ENCODE measurements at places on chromosomes 4 and X. TPM values are rescaled to one million over a fixed set of nuclear protein-coding genes. Genes with fewer than 3 reads are reported as not detected.

- peak; percentile 11 for DNase-seq
Observed at GRCh38 chr4:72631296-72631695, 62.3 kb upstream of the ADAMTS3 start.

DNA sequence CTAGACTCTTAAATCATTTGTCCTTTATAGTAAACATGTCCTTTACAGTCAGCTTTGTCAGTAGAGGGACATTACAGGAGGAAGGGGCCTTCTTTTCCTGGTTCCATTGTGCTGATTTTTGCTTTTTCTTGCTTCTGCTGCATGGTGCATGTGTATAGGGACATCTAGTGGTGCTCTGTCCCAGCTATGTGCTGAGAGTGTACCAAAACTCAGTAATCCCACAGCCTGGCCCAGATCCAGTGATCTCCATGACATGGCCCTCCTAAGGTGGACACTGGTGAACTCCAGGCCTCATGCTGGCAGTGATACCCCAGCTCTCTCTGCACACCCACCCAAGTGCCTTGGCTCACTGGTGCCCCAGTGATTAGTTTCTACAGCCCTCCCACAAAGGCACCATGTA is 45.2 kb downstream of the MAGEB17 start:
- no peak for DNase-seq

DNA sequence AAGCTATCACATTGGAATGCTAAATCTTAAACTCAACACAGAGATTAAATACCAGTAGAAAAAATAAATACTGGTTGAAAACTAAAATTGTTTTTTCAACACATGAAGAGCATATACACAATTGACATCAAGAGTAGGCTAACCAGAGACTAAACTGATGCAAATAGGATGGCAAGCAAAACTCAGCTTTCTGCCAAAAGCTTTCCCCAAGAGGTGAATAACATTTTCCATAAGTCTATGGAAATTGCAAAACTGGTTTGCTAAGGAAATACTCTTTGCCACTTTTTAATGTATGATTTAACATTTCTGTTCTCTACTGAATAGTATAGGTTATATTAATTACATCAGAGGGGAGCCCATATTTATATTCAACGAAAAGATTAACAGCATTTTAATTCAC is 23.8 kb downstream of the IQCM start:
- peak; percentile 81 for DNase-seq

GRCh38 chrX:143648705-143649104 is 12.8 kb upstream of the SLITRK4 start:
- DNase-seq: peak; percentile 20

DNA sequence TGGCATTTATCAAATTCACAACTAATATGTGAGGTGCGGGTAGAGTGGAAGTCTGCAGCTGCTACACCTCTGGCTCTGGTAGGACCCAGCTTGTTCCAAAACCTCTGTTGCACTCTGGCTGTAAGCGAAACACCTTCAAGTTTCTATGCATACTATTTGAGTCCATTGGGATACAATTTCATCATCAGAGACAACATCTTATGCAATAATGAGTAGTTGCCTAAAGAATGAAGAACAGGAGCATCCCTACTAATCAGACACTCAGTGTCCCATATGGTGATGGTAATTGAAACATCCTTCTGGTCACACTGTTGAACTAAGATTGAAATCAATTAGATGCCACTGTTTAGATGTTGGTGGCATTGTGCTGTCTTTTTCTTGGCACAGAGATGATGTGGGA is 178.4 kb downstream of the MGST2 start:
- no peak for DNase-seq

DNA sequence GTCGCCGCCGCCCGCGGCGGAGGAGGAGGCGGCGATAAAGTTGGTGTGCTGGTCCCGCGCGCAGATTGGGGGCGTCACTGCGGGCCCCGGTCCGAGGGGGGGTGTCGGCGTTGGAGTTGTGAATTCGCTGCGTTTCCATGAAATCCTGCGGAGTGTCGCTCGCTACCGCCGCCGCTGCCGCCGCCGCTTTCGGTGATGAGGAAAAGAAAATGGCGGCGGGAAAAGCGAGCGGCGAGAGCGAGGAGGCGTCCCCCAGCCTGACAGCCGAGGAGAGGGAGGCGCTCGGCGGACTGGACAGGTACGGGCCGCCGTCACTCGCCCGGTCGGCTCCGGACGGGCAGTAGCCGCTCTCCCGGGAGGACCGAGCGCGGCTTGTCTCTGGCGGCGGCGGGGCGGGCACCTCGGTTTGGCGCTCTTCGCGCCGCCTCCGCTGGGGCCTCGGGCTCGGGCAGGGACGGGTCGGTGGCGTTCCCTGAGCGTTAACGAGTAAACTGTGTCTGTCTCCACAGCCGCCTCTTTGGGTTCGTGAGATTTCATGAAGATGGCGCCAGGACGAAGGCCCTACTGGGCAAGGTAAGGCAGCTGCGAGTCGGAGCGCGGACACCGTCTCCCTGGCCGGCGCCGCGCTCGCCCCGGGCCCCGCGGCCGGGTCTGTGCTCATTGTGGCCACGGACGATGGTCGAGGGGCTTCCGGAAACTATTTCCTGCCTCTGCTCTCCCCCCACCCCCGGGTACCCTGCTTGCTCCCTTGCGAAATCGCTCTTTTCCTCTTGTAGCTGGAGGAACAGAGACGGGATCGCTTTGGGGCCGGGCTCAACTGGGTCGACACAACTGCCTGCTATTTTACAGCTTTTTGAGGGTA is 658 bp downstream of the KDM6A start:
- peak; percentile 84 for DNase-seq

- DNase-seq: no peak
Observed at GRCh38 chr4:122639181-122639580, 18.3 kb upstream of the IL21 start.

DNA sequence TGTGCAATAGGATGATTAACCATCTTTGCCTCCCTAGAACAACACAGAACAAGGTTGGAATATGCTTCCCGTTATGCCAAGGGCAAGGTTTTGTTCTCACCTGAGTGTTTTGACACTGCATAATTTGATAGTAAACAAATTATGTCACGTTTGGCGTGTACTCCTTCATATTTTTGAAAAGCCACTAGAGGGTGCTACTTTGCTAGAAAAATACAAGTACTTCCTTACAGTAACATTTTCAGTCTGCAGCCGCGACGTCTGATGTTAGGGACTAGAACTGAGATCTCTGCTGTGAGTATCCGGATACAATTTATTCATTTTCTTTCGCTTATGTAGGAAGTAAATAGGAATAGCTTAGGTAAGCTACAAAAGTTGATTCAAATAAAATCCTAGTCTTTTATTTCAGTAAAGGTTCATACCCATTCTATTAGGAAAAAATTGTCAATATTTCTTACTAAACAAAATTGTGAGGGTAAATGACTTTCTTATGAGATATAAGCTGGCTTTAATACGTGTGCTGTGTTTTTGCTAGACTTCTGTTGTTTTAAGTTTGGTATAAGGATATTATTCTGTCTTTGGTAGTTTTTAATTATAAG is 181.1 kb upstream of the WDFY3 start:
- DNase-seq: peak; percentile 94

- DNase-seq: peak; percentile 11
Observed at GRCh38 chrX:35868501-35868900, 51.0 kb upstream of the CFAP47 start.

- DNase-seq: peak; percentile 28
Observed at GRCh38 chr4:183256343-183256742, 63.7 kb downstream of the CLDN22 start.

DNA sequence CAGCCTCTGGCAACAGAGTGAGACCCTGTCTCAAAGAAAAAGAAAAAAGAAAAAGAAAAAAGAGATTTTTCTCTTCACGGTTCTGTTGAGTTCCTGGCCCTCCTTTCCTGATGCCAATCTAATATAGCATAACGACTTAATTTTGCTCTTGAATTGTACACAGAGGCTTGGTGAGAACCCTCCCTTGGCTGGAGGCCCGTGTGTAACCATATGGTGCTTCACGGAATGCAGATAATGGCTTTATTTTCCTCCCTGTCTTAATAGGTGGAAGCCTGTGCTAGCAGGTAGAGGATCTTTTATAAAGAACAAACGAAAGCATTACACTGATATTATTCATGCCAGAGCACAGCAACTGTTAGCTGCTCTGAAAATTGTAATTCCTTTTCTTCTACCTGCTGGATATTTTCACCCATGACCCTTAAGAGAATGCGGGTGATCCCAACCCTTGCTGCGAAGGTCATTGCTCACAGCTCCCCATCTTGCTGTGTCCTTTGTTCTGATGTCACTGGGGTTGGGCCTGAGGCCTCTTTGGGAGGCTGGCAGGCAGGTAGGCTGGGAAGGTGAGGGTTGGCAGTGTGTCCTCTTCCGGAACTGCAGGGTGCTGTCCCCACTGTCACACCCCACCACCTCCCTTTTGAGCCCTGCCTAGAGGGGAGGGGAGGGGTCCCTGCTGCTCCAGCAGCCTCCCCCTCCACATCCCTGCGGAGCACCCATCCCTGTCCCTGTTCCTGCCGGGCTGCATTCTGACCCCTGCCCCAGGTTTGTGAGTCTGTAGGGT is 83.8 kb upstream of the STOX2 start:
- DNase-seq: no peak

- no peak for DNase-seq
Observed at GRCh38 chr4:15253349-15253748, 174.5 kb upstream of the C1QTNF7 start.

DNA sequence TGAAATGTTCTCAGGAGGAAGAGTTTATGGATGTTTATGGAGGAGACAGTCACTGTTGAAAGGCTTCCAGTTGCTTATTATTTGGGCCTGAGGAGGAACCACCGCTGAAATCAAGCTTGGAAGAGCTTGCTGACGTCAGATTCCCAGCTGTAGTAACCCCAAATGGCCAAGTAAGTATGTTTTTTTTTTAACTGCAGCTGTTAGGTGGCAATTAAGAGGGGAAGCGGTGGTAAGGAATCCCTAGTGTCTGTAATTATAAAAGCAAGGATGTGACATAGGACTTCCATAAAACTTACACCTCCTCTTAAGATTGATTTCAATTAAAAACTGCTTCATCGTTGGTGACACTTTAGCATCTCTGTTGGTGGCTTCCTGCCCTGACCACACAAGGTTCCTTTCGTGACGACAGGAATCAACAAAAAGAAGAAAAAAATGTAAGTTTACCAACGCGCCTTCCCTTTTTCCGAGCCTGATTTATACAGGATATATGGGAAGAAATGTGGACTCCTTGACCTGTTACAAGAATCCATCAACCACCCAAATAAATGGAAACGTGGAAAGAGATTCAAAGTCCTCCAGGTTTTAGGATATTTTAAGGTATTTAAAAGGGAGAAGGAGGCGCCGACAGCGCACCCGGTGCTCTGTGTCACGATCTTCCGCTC is 884 bp downstream of the RELL1 start:
- peak; percentile 94 for DNase-seq

- DNase-seq: peak; percentile 70
Observed at GRCh38 chr4:82044141-82044993, 329.4 kb downstream of the HNRNPD start.

GRCh38 chr4:172758586-172759340 is 409.8 kb upstream of the GALNT7 start:
- no peak for DNase-seq

DNA sequence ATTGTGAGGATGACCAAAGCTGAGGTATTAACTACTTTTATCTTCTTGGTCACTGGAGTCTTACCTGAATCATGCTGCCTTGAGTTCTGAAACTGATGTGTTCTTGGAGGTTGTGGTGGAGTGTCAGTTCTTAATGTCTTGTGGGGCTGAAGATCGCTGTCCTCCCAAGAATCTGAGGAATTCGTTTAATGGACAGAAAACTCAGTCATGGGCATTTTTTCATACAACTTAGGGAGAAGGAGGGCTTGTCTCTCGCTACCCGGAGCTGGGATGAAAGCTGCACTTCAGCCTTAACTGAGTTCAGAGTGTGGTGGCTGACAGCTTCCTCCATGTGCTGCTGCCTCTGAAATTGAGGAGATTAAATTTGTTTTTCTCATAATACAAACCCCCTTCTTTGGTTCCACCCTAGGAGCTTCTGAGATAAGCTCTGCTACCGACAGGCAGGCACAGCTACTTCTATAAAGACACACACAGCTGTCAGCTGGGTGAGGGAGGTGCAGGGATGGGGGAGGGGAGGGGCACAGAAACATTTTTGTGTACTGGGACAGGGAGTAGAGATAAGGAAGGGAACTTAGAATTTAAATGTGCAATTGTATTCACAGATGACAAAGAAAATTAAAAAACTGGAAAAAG is 30.8 kb downstream of the RBBP7 start:
- DNase-seq: peak; percentile 20

GRCh38 chr4:185787926-185788679 is 23.9 kb downstream of the SORBS2 start:
- DNase-seq: no peak

DNA sequence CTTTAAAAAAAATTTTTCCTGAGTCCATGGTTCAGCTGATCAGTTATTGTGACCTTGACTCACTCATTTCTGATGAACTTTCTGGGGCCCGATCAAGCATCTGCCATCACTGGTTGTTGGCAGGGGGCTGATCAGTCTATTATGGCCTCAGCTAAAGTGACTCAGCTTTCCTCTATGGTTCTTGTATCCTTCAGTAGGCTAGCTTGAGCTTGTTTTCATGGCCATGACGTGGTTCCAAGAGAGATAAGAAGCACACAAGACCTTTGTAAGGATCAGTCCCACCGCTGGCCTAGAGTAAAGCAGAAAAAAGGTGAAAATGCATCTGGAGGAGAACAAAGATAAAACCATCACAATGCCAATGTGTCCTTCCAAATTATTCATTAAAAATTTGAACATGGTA is 29.8 kb upstream of the EPGN start:
- no peak for DNase-seq

The GPR119 gene
- not detected for polyA plus RNA-seq

The CHRDL1 gene
- polyA plus RNA-seq: 6.4 TPM

The NOX1 gene
- polyA plus RNA-seq: 0.04 TPM

The EGF gene
- polyA plus RNA-seq: 4.8 TPM

The CYP4V2 gene
- 8.1 TPM for polyA plus RNA-seq

The COX18 gene
- 10.8 TPM for polyA plus RNA-seq

The GPM6B gene
- polyA plus RNA-seq: 18.1 TPM

The TMSB4X gene
- polyA plus RNA-seq: 996 TPM

The APLN gene
- polyA plus RNA-seq: 18.3 TPM

Measured in muscle of leg (tissue), 16 donors.